Left cardiac atrium (tissue), 4 donors: ENCODE measurements at places on chromosomes 16 and 17.

DNA sequence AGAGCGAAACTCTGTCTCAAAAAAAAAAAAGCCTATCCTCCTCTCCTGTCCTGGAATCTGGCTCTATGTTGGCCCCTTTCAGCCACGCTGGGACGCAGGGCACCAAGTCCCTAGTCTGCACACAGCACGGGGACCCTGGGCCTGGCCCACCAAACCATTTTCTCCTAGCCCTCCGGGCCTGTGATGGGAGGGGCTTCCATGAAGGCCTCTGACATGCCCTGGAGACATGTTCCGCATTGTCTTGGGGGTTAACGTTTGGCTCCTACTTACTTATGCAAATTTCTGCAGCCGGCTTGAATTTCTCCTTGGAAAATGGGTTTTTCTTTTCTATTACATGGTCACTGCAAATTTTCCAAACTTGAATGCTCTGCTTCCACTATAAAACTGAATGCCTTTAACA lies 12.6 kb upstream of the GPT2 start:
- no peak for DNase-seq

DNA sequence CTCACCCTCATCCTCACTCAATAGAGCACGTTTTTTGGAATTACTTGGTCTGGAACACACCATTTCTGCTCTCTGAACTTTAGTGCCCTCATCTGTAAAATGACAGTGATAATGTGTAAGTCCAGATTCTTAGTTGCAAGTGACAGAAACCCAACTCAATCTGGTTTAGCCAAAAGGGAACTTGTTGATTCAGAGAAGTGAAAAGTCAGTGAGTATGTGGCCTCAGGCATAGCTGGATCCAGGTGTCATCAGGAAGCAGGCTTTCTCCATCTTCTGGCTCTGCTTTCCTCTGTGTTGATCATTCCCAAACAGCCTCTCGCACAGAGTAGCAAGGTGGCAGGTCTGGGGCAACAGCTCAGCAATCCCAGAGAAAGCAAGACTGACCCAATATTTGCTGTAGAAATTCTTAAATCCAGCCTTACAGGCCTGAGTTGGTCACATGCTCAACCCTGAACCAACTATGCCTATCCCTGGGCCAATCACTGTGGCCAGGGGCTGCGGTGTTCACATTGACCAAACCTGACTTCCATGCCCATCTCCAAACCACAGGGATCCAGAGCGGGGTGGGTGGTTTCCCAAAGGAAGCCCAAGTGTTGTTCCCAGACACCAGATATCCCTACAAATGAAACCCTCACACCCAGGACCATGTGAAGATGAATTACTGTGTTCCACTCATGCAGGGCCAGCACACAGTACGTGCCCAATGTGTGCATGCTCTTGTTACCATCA lies 23.3 kb upstream of the ALKBH5 start:
- no peak for DNase-seq

- DNase-seq: peak; percentile 44
Measured at GRCh38 chr16:31253642-31254045, 6.1 kb upstream of the ITGAM start.

DNA sequence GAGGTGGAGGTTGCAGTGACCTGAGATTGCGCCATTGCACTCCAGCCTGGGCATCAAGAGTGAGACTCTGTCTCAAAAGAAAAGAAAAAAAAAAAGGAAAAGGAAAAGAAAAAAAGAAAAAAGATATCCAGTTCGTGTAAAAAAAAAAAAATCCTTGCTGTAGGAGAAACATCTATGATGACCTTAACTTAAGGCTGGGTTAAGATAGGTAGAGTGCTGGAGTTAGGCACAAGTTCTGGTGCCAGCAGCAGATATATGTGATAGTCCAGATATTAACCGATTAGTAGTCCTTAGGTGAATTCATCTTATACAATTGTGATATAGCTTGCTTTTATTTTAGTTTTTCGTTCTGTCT lies 17.2 kb downstream of the PSMD11 start:
- DNase-seq: no peak

GRCh38 chr16:66432429-66432828 lies 5.3 kb downstream of the BEAN1 start:
- DNase-seq: no peak

DNA sequence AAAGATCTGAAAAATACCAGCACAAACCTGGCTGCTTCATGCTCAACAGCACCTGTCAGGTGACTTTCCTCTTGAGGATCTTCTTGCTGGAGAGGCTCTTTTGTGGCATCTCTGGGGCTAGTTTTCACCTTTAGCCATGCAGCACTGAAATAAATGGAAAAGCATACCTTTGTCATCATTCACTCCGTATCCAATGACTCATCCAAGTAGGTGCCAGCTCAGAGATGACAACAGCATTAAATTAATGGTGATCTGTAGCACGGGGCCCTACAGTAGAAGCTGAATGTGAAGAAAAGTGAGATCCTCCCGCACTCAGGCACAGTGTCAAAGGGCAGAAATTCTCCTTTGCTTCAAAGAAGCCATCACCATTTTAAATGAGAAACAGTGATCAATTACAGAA lies 32.2 kb downstream of the KIAA0753 start:
- DNase-seq: no peak

- no peak for DNase-seq
Measured at GRCh38 chr16:84214451-84215066, 23.6 kb downstream of the ADAD2 start.

GRCh38 chr16:57846078-57846697 lies 43.9 kb upstream of the KIFC3 start:
- no peak for DNase-seq

GRCh38 chr17:79915850-79916430 lies 76.7 kb upstream of the CBX4 start:
- no peak for DNase-seq

DNA sequence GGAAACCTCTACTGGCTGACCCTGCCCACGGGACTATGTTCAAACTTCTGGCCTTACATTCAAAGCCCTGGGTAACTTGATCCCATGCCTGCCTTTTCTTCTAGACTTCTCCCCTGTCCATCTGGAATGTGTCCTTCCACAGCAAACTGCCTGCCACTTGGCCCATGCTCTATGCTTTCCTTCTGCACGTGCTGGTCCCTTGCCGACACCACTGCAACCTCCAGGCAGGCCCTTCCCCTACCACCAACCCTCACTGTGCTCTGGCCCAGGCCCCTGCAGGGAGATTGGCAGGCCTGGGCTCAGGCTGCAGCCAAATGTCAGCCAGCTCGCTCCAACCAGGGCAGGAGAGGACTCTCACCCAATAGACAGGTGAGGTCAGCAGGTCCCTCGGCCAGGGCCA lies 11.0 kb downstream of the HSD11B2 start:
- no peak for DNase-seq

- no peak for DNase-seq
Measured at GRCh38 chr17:40873801-40874200, 6.8 kb upstream of the KRT12 start.

DNA sequence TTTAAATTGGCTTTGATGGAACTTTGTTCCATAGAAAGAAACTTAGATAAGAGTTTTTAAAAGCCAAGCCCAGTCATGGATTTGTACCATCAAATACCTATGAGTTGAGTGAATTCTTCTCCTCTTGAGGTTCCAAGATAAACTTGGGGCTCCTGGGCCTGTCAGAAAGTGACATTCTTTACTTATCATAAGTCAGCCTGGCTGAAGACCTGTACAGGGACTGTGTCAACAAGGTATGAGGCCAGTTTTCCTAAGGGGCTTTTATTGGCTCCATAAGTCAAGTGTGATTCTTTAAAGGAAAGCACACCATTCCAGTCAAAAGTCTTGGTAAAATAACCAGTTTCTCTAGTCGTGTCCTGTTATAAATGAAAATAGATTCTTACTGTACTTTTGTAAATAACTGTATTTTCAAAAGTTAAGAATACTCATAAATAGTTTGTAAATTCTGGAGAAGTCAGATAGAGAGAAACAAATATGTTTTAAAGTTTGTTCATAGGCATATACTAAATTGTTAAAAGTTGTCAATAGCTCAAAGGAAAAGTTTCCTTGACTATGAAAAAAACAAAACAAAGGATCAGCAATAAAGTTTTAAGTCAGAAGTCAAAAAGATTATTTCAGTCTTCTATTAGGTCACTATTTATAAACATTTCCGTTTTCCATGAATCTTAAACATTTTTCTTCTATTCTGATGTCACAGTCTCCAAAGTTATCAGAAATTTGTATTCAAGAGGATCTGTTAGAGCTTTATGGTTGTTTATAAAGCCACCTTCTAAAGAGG lies 22.5 kb upstream of the MYO1D start:
- DNase-seq: no peak

GRCh38 chr17:3531266-3532101 lies 26.1 kb downstream of the TRPV3 start:
- DNase-seq: no peak

- DNase-seq: peak; percentile 42
Measured at GRCh38 chr16:46830417-46830901, 521 bp downstream of the C16orf87 start.

DNA sequence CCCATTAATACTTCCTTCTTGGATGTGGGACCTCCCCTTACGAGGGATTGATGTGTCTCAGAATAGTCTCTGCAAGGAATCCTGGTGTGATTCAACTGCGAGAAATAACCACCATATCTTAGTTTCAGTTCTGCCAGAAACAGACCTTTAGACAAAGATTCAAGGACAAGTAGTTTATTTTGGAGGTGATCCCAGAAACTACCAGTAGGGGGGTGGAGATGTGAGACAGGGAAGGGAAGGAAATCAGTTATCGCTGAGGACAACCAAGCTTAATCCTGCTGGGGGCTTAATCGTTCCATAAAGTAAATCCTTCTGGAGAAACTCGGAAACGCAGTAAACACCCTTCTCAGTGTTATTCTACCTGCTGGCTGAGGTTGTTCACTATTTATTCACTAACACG lies 5.0 kb upstream of the SDR42E1 start:
- no peak for DNase-seq

- DNase-seq: peak; percentile 48
Measured at GRCh38 chr17:34118564-34118963, 136.5 kb upstream of the CCL2 start.

- no peak for DNase-seq
Measured at GRCh38 chr16:30741461-30741914, 6.7 kb upstream of the PHKG2 start.

GRCh38 chr16:16161319-16161718 lies 62.0 kb downstream of the ABCC6 start:
- no peak for DNase-seq

DNA sequence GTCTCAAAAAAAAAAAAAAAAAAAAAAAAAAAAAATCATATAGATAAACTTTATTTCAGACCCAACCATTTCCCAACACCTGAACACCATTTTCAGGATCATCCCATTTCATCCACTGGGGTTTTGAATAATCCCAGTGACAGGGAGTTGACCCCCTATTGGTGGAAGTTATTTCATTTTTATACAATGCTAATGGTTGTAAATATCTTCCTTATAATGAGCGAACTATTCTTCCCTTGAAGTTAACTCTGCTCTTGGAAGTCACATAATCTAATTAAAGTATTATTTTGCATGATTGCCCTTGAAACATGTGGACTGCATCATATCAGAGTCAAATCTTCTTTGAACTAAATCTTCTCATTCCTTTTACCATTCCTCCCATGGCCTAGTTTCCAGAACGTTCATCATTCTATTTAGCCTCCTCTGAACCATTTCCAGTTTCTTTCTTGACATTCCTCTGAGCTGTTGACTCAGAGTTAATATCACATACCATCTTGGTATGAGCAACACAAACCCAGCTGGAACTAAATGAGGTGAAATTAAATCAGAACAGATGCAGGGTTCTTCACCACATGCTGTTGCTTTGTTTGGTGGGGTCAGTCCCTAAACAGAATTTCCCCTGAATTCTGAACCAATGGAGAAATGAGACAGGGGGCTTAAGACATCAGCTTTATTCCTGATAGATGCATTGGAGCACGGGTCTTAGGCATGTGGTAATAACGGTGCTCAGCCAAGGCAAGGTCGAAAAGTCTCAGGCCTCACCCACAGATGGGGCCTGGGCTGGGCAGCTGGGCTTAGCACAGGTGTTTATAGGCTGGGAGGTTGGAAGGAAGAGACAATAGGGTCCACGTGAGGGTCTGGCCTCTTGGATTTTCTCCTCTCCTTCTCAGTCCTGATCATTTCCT lies 8.9 kb downstream of the HSD17B2 start:
- DNase-seq: no peak

DNA sequence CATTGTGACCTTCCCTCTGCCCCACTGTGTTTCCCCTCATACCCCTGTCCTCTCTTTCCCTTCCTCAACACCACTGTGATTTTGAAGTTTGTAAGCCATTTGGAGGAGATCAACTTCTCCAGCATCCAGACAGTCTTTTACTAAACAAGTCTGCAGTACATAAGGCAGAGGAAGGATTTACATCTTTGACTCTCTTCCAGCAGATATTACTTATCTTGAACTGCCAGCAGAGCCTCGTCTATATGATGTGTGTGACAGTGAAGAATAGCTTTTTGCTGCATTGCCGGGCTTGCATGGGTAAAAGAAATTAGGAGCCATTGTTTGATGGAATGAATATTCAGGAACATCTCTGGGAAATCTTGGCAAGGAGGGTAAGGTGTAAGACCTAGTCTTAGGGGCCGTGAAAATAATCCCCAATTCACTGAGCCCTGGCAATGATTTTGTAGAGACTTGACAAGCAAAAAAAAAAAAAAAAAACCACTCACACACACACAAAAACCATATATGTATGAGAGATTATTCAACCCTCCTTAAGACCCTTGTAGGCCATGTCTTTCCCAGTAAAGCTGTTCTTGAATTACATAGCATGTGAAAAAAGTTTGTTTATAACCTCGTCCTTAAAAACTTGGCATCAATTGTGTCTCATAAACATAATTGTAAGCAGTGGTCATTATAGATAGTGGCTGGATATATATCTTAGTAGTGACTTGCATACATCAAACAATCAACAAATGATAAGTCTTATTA lies 903.9 kb downstream of the CDH11 start:
- DNase-seq: no peak

GRCh38 chr17:66398617-66399016 lies 96.2 kb downstream of the PRKCA start:
- no peak for DNase-seq

DNA sequence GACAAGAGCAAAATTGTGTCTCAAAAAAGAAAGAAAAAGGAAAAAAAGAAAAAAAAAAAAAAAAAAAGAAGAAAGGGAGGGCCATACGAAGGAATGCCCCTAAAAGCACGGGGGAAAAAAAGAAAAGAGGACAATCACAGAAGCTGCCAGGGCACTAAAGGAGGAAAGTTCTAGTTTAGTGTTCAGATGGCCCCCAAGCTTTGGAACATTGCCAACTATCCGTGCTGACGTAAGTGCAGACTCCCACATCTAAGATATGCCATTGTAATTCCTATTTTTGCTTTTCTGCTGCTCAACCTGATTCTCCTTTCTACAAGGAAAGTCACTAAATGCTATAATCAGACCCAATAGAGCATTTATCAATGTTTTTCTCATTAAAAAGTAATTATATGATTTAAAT lies 842.1 kb downstream of the KCNJ2 start:
- no peak for DNase-seq

- no peak for DNase-seq
Measured at GRCh38 chr17:58386708-58387107, 30.6 kb downstream of the RNF43 start.

- DNase-seq: no peak
Measured at GRCh38 chr16:50683689-50684374, 2.7 kb upstream of the SNX20 start.
